Progenitor cell of endocrine pancreas (in vitro differentiated cells): ENCODE measurements at places on chromosomes 7 and 10. TPM values are rescaled to one million over a fixed set of nuclear protein-coding genes. Genes with fewer than 3 reads are reported as not detected.

GRCh38 chr10:28806951-28807759, 129.8 kb downstream of the BAMBI start:
- no peak for DNase-seq

GRCh38 chr7:151087245-151088018, 1.2 kb downstream of the AGAP3 start:
- DNase-seq = no peak

Gene TWIST1
- 1.8 and 2.8 TPM in 2 replicates for total RNA-seq

DNA sequence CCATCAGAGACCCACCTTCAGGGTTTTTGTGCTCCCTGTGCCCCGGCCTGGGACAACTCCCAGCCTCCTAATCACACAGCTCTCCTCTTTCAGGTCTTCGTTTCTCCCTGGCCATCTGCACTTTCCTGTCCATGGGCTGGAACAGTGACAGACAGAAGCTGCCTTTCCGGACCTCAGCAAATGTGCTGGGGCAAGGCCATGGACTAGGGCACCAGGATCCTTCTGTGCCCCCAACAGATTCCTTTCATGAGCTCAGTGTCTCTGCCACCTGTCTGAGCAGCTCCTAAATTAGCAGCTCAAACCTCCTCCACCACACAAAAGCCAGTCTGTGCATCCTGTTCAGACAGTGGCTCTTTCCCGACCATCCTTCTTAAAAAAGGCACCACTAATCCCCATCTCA, 41.9 kb upstream of the FRMD4A start:
- DNase-seq = no peak

DNA sequence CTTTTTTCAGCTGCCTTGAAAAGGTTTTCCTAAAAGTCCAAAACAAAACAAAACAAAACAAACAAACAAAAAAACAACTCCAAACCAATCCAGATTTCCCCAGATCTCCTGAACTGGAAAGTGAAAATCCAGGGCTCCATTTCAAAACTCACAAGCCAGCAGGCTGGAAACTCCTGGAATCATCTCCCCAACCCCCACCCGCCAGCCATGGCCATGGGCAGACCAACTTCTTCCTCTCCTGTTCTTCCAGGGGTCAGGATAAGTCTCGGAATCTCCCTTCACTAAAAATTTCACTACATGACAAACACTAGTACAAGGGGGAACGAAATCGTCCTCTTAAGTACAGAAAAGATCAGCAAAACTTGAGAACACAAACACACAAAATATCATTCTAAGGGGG, 40.4 kb downstream of the GNA12 start:
- no peak for DNase-seq

DNA sequence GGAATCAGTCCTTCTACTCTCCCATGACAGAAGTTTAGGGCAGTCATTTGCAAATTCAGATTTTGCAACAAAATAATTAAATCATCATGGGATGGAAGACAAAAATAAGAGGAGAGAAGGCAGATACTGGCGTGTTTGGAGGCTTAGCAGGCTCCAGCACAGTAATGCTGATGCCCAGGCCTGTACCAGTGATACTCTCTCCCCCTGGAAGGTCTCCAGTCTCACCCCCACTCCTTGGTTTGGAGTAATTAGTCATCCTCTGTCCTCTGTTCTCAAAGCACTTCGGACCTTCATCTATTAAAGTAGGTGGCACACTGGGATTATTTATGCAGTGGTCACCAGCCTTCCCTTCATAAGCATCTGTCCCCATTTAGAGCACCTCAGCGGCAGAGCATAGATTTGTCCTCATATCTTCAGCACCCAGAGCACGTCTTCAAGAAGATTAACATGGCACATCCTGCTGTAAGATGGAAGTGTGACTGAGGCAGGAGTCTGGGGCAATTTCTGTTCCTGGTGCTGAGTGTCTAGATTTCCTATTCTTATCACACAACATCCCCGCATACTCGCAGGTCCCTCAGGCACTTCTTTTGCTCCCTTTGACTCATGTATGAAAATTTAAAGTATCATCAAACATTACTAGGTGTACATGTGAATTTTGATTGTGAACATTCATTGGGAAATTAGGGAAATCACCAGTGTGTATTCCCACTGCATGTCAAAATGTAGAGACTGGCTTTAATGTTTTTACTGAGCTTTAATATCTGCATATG, 31.3 kb upstream of the TRIL start:
- no peak for DNase-seq

Gene FEZF1
- total RNA-seq = not detected in 2 replicates

DNA sequence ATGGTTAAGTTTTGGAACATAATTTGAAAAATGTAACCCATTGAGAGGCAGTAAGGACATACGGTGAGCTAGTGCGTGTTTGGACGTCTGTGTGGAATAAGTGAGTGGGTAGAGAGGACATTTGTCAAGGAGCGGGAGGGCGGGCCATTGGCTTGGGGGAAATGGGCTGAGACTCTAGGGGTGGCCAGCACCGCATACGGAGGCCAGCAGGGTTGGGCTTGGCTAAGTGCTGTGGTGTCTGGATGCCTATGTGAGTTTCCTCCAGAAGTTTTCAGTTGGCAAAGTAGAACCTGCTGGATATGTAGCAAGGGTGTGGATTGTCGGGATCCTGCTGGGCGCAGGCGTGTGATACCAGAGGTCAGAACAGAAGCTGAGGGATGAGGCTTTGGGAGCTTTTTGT, 103.0 kb downstream of the TCF7L2 start:
- DNase-seq = no peak

Gene TLX1
- total RNA-seq = not detected in 2 replicates

DNA sequence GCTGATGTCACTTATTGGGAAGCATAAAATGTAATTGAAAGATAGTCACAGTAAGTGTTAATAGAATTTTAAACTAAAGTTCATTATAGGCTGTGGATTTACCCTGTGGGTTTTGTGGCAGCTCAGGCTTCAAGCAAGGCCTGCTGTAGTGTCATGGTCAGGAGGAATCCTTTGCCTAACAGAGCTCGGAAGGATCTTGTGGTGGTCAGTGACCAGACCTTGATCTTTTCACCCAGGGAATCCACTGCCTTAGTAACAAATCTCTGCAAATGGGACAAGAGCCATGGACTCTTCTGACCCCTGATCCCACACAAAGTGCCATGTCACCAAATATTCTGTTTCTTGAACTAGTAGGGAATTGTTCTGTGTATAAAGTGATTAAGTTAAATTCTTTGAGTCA, 20.6 kb upstream of the HDAC9 start:
- no peak for DNase-seq
